NCI-H1092 (cell line): ENCODE measurements at places on chromosomes 12 and 14.

DNA sequence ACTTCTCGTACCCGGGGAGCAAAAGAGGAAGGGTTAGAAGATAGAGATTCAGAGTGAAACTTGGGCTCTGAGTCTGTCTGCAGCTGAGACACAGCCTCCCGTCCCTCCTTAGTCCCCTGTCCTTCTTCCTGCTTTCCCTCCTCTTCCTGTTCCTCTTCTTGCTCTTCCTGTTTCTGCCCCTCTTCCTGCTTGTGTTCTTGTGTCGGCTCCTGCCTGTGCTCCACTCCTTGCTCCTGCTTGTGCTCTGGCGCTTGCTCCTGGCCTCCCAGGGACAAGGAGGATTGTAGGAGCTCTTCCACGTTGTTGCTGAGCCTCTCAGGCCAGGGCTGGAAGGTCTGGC, 3.0 kb downstream of the ACRBP start:
- no peak for DNase-seq

- DNase-seq: no peak
These were observed 109.0 kb downstream of the STAB2 start for GRCh38 chr12:103696101-103696500.

DNA sequence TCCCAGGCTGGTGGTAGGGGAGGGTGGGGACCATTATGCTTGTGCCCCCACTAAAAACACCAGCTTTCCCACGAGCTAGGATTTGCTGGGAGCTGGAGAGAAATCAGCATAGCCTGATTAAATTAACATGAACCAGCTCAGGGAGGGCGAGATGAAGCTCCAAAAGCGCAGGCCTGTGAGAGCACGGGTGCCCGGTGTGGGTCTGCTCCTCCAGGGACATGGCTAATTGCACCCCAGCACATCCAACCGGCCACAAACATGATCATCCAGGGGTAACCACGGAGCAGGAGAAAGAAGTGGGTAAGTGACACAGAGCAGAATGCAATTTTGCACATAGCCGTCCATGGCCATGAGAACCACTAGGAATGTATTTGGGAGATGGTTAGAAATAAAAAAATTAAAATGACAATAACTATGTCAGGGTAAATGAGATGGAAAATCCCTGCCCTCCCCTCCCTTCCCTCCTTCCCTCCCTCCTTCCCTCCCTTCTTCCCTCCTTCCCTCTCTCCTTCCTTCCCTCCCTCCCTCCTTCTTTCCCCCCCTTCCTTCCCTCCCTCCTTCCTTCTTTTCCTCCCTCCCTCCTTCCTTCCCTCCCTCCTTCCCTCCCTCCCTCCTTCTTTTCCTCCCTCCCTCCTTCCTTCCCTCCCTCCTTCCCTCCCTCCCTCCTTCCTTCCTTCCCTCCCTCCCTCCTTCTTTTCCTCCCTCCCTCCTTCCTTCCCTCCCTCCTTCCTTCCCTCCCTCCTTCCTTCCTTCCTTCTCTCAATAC, 26.9 kb downstream of the CLMN start:
- no peak for DNase-seq

- DNase-seq: no peak
These were observed 7.4 kb downstream of the TESPA1 start for GRCh38 chr12:54977155-54977554.

- no peak for DNase-seq
These were observed 131.4 kb downstream of the BBS10 start for GRCh38 chr12:76216585-76217472.

DNA sequence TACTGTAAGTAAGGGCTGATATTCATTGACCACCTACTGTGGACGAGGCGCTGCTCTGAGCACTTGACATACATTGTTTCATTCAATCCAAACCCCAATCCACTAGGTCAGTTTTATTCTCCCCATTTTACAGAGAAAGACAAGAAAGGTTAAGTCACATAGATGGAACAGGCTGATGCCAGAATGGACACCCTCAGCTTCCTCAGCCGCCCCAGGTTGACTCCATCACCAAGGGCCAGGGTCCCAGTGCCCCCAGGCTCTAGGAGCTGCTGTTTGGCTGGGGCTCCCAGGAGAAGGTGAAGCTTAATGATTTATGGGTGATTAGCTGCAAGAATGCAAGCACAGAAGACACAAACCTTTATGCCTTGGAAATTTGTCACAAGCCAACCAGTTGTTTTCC, 671 bp upstream of the AQP2 start:
- no peak for DNase-seq

GRCh38 chr12:56202838-56203237, 13.6 kb upstream of the SMARCC2 start:
- DNase-seq: no peak

DNA sequence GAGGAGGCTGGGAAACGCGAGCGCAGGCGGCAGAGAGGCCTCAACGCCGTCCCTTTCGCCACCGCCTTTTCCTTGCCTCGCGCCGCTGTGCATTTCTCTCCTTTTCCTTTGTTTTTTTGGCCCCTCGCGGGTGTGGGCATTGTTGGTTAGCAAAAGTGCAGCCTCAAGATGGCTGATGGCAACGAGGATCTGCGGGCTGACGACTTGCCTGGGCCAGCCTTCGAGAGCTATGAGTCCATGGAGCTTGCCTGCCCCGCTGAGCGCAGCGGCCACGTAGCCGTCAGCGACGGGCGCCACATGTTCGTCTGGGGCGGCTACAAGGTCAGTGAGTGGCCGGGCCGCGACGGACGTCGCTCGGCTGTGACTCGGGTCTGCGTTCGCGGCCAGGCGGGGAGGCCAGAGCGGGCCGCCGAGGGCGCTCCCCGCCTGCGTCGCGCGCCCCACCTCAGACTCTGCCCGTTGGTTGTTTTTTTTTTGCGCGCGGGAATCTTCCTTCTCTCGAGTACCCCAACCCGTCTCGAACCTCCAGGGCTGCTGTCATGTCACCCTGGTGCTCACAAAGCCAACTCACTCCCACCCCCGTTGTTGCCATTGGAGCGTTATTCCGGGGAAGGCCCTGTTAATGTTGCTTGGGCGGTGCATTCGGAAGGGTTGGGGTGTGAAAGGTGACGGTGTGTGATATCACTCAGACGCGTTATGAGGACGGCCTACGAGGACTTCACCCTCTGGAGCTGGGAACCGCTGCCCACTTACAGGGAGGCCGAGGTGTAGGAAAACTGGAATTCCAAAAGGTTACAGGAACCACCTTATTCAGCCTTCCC, 558 bp downstream of the KLHDC2 start:
- peak; percentile 46 for DNase-seq

- no peak for DNase-seq
These were observed 108.0 kb downstream of the DERA start for GRCh38 chr12:16019136-16019535.

DNA sequence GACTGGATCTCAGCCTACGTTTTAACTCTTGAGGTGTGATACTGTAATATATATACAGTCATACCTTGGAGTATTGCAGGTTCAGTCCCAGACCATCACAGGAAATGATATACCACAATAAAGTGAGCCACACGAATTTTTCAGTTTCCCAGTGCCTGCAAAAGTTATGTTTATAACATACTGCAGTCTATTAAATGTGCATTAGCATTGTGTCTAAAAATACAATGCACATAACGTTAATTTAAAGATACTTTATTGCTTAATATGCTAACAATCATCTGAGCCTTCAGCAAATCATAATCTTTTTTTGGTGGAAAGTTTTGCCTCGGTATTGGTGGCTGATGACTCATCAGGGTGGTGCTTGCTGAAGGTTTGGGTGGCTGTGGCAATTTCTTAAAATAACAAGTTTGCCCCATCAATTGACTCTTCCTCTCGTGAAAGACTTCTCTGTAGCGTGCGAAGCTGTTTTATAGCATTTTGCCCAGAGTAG, 18.9 kb downstream of the PYROXD1 start:
- DNase-seq: no peak

- no peak for DNase-seq
These were observed 922 bp downstream of the TBX5 start for GRCh38 chr12:114404926-114405518.

- peak; percentile 34 for DNase-seq
These were observed 47.2 kb downstream of the MYF5 start for GRCh38 chr12:80763874-80764273.

GRCh38 chr14:75837151-75837787, 144.5 kb downstream of the TGFB3 start:
- DNase-seq: no peak

- DNase-seq: peak; percentile 88
These were observed 5.4 kb upstream of the IRF2BPL start for GRCh38 chr14:77033622-77034589.

- no peak for DNase-seq
These were observed 164.7 kb upstream of the MYL2 start for GRCh38 chr12:111085096-111085495.

GRCh38 chr12:107990325-107990724, 138.8 kb upstream of the WSCD2 start:
- no peak for DNase-seq

GRCh38 chr12:40971911-40972310, 216.2 kb upstream of the PDZRN4 start:
- no peak for DNase-seq

GRCh38 chr14:95677179-95677835, 8.9 kb upstream of the TCL1B start:
- no peak for DNase-seq

DNA sequence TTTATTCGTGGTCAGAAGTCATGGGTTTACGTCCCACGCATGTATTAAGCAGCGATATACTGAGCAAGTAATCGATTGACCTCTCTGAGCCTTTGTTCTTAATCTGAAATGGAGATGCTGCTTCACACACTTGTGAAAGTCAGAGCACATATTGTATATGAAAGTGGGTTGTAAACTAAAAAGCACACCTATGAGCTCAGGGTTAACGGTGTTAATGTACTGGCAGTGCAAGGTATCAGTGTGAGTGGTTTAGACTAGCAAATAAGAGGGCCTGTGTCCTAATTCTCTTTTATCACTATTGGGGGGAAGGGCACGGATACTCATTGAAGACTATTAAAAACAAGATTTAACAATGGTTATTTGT, 676 bp downstream of the MRPL42 start:
- no peak for DNase-seq

- DNase-seq: peak; percentile 46
These were observed 34.9 kb downstream of the KRT80 start for GRCh38 chr12:52156757-52157565.

GRCh38 chr12:121442028-121442948, 42.4 kb downstream of the RNF34 start:
- no peak for DNase-seq

DNA sequence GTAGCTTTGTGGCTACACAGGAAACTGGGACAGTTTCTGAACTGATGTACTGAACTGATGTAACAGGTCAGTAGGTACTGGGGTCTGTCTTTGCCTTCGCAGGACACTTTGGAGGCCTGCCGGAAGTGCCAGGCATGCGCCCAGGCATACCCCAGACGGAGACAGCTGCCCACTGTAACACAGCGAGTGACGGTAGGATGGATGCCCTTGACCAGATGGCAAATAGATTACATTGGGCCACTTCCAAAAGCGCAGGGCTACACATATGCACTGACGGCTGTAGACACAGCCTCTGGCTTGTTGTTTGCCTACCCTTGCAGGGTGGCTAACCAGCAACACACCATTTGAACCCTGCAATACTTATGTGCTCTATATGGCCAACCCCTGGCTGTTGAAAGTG, 94.1 kb upstream of the TMPO start:
- DNase-seq: peak; percentile 56

DNA sequence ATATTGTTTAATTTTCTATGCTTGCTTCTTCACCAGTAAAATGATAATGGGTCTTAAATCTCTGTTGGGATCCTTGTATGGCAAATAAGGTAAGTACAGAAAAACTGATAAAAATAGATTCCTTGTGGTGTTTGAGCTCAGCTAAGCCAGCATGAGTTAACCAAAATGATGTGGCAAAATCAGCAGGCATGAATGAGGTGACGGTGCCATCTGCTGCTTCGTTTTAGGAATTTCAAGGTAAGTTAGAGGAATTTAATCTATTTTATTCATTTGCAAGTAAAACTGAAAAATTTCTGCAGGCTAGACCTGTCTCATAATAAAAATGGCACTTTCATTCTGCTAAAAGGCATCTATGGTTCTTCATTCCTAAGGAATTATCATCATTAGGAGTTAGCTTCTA, 10.0 kb upstream of the CLEC7A start:
- DNase-seq: no peak

DNA sequence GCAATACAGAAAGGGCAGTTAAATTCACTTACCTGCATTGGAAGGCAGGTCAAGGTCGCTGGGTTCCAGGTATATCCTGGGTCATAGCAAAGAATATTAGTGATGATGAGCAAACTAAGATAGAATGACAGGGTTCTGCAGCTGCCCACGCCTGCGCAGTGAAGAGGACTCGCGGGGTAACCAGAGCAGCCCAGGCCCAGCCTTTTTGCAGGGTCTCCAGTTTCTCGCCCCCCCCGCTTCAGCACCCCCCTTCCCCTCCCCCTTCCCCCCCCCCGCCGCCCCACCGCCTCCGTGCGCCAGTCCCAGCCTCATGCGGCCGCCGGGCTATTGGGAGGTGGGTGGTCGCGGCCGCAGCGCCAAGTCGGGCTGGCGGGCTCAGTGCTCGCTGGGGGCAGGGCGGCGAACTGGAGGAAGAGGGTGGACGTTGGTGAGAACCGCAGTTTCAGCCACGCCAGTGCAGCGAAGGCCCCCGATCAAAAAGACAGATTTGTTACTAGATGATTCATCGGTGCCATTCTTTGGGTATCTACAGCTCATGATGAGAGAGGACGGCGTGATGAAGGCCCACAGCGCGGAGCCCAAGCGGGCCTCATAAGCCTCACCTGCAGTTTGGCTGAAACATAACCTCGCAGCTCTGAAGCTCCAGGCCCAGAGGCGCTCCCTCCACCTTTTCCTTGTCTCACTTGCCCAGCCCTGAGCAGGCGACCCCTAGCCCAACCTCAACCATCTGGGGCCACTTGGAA, 20.2 kb downstream of the SLC2A3 start:
- peak; percentile 24 for DNase-seq

DNA sequence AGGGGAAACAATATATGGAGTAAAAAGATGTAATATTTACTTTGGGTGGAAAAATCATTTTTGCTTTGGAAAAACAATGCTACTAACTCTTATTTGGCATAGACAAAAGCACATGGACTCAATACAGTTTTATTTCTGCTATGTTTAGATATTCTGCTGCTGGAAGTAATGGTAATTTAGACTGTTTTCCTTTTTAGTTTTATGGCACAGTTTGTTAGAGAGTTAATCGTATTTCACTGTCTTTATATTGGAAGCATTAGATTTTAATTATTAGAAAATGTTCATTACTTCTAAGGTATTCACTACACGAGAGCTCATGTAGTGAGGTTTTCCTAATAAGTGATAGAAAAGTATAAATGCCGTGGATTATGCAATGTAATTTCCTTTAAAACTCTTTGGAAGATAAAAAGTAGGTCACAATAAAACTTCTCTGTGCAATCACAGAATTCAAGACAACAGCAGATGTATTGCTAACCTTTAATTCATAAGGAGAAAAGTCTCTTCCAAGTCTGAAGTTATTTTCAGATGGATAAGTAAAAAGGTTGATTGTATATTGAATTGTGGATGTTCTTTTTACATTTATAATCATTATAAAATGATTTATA, 851.8 kb downstream of the TMTC2 start:
- DNase-seq: no peak

- no peak for DNase-seq
These were observed 354.5 kb upstream of the FOXG1 start for GRCh38 chr14:28412077-28412476.

GRCh38 chr12:13307143-13307816, 110.8 kb downstream of the EMP1 start:
- DNase-seq: no peak
